ENCODE measurements at places on chromosomes 12 and 14.

- DNase-seq: no peak
These were observed 58.1 kb downstream of the NCOR2 start for GRCh38 chr12:124509300-124509675.

DNA sequence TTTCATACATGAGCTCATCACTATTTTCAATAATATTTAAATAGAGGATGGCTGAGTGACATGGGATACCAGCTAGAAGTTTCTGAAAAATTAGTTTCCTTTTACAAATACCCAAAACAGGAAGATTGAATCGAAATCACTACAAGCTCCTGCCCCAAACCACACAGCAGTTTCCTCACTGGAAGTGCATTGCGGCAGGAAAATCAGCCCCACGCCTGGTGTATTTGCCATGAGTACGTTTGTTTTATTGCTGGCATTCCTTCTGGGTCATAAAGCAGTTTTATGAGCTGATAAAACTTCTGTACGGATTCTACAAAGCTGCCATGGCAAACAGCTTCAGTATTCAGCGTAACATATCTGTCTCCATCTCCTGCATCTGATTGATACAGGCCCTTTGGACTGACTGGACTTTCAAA, 23.7 kb downstream of the CDC42BPB start:
- DNase-seq: no peak

DNA sequence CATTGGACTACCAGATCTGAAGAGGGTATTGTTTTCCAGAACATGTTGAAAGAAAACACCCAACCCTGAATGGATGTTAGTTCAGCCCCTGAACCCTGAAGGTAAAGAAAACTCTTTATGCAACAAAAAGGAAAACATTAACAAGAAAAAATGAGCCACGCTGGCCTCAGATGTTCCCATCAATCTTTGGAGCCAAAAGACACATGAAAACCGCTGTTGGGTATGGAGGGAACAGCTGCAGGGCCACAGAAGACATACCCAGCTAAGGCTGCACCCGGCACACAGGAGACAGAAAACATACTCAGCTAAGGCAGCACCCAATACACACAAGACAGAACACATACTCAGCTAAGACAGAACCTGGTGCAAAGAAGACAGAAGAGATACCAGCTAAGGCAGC, 51.3 kb upstream of the GALNT9 start:
- DNase-seq: no peak

- no peak for DNase-seq
These were observed 535 bp downstream of the BIN2 start for GRCh38 chr12:51323317-51323960.

- no peak for DNase-seq
These were observed 51.7 kb downstream of the MGST1 start for GRCh38 chr12:16399101-16399500.

GRCh38 chr12:104910196-104910840, 47.8 kb downstream of the SLC41A2 start:
- no peak for DNase-seq

DNA sequence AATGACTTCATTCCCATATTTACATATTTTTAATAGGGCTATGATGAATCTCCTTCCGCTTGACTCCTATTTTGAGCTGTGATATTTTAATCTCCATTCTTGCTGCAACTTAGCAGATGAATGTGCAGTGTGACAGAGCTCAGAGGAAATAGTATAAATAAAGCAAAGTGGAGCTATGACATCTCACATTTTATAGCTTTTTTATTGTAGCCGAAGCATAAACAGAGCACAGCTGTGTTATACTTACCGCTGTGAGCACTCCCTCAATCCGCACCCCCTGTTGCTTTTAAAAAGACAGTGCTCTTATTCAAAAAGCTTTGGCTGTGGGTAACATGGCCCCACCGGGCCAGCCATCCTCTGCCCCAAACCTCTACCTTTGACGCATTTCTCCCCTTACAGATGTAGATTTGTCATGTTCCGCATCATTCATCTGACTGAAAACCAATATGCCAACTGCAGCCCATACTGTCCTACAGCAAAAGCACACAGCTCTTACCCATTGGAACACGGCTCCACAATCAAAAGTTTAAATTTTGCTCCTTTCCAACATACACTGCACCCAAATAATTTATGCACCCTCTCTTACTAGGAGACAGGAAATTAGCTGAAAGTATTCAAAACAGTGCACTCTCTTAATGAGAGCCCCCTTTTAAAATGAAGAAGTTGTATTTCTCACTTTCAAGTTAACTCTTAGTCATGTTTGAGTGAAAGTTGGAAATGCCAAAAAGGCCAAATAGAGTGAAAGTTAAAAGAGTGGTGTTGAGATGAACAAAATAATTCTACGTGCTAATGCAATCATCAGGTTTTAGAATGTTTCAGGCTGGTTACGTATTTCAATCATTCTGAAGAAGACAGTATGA, 429.3 kb upstream of the SOX5 start:
- no peak for DNase-seq

DNA sequence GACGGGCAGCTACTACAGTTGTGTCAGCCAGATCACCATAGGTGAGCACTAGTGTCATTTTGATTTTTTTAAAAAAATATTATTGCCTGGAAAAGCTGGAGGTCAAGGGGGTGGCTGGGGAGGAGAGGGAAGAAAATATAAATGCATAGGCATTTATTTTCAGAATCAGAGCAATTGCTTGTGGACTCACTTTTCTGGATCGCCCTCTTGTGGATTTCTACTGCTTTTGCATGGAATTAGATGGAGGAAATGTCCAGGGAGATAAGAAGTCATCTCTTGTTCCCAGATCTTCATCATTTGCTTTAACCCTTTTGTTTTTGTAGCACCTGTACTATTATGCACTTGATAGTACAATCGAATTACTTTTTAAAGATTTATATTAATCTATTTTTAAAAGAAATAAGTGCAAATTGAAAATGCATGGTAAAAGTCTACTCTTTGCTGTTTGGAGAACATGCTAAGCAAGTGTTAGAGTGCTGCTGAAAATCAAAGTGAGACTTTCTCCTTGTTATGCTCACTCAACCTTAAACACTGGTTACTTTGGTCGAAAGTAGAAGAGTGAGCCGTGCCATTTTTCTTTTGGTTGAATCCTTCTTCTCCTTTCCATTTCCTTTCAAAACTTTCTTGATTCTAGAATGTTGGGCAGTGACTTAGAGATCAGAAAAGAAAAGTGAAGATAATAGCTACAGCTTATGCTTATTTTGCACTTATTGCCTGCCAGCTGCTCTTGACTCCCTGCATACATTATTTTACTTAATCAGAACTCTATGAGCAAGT, 60.6 kb upstream of the ANO4 start:
- no peak for DNase-seq

All from natural killer cell treated with Interleukin-12 subunit alpha and Interleukin-12 subunit beta and Interleukin-15 and Interleukin-18, amount 100 ng/mL, for 72 hours (primary cell).